Putamen (tissue), 1 donor: ENCODE measurements at places on chromosomes 13 and 19.

- no peak for DNase-seq
Measured at GRCh38 chr13:31032528-31033113, 100.2 kb downstream of the TEX26 start.

DNA sequence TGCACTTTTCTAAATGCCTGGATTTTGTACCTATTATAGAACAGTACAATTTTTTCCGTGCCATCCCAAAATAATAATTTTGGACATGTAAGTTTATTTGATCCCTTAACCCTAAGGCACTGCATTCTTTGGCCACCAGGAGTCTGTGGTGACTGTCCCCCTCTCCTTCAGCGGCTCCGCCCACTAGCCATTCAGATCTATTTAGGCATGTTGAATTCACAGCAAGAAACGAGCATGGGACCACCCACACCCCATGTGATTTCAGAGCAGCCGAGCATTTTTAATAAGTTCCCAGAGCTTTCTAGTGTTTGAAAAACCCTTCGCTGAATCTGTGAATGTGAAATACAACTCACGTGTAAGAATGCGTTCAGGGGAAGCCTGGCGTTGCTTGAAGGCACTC lies 567.5 kb downstream of the MYO16 start:
- DNase-seq = no peak

DNA sequence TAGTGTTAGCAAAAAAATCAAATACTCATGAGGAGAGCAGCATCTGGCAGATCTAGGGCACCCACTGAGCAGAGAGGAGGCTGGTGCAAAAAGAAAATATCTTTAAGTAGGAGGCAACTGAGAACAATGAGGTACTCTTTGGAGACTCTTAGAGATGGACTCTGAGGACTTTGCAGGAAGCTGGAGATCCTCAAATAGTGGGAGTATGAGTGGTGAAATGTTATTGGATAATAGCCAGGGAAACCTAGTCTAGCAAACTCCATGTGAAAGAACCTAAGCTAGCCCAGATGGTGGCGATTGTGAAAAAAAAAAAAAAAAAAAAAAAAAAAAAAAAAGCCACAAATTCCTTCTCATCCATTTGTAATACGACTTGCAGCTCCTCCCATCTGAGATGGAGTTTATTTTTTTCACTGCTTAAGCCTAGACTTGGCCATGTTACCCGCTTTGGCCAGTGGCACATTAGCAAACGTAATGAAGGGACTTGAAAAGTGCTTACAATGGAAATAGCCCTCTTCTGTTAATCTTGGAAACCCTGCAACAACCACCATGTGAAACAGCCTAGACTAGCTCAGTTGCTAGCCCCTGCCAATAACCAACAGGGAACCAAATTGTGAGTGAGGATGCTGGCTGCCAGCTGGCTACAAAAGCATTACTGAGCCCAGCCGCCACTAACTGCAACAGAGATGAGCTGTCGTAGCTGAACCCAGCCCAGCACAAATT lies 476.2 kb downstream of the KLF12 start:
- DNase-seq = peak; percentile 52

GRCh38 chr13:20903164-20903475 lies 574 bp upstream of the XPO4 start:
- DNase-seq = no peak

- no peak for DNase-seq
Measured at GRCh38 chr13:26660766-26661165, 99.8 kb downstream of the GPR12 start.

DNA sequence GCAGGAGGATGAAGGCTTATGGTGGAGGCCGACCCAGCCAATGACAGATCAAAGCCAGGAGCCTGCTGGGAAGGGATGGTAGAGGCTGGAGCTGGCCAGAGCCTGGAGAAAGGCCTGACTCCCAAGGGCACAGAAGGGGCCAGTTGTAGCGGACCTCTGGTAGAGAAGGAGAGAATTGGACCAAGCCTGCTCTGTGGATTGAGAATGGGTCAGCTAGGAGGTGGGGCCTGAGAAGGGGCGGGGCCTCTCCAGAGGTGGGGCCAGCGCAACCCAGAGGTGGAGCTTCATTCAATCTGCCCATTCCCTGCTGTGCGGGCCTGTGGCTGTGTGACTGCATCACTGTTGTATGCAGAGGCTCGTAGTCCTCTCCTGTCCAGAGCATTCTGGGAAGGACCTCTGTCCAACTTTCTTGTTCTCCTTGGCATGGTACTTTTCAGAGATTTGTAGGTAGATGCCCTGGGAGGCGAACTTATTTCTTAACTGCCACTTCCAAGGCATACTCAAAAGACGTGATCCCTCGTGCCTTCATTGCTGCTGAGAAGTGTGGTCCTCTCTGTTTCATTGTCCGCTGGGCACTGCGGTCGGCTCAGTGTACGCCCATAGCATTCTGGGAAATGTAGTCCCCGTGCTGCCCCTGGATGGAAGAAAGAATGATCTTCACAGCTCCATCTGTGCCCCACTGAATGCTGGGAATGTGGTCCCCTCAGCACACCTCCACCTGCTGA lies 6.7 kb downstream of the GRIN2D start:
- DNase-seq = no peak

DNA sequence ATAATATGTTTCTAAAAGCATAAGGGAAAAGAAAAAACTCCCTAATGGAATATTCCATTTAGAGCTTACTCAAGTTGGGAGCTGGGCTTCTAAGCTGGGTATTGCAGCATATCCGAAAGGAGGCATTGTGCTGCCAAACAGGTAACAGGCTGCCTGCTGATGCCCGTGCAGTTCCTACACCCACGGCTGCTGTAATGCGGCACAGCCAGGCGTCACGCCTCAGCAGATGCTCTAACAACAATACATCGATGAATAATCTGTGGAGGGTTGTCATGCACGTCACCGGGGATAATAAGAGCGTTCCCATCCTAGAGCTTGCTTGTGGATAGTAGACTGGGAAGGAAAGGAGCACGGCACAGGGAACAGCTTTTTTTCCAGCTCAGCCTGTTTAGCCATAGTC lies 1582.1 kb upstream of the SLC10A2 start:
- peak; percentile 28 for DNase-seq

DNA sequence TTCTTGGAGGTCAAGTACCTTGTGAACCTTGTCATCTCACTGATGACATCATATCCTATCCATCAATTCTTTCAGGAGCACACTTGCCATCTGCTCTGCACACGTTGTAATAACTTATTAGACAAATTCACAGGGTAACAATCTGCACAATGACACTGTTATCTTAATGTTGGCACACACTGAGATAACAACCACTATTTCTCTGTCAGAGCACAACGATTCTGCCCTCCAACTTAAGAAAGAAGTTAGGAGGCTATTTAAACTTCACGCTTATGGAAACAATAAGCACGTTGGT lies 351.3 kb downstream of the DACH1 start:
- no peak for DNase-seq

DNA sequence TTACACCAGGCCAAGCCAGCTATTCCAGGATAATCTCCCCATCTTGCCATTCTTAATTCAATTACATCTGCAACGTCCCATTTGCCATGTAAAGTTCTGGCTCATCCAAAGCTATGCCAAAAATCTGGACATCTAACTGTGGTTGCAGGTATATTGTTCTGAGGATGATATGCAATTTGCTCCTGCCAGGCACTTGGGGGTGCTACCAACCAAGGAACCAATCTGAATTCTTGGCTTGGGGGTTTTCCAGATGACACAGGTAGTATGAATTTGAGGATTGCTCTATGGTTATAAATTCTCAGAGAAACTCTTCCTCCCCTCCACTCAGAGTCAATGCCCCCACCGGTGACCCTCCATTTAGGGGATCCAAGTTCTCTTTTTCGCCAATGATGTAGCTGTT lies 33.0 kb downstream of the CRYL1 start:
- no peak for DNase-seq

- no peak for DNase-seq
Measured at GRCh38 chr19:13856497-13856896, 20.4 kb upstream of the NANOS3 start.

- no peak for DNase-seq
Measured at GRCh38 chr19:46920362-46920761, 59.6 kb downstream of the ARHGAP35 start.
